ENCODE measurements at places on chromosomes 2 and 18.

DNA sequence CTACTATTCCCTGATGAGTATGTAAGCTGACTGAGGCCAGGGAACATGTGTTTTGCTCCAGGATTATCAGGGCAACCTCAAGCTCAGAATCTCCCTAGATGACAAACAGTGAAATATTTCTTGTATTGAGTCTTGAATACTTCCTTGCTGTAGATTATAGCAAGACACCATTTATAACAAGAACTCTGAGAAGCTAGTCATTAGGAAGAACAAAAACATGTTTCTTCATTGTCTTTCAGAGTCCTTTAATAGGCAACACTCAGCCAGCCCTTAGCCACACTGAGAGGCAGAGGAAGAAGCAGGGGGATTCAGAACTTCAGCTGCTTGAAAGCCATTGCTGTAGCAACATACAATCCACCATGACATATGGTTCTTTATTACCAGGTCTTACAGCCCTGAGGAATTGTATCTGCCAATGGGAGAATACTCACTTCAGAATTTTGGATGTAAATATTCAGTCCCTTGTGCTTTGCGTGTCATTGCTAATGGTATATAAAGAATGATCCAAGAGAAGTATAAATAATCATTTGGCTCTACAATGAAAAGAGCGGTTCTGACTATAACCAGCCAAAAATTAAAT, 117.5 kb upstream of the NCKAP5 start:
- no peak for DNase-seq

DNA sequence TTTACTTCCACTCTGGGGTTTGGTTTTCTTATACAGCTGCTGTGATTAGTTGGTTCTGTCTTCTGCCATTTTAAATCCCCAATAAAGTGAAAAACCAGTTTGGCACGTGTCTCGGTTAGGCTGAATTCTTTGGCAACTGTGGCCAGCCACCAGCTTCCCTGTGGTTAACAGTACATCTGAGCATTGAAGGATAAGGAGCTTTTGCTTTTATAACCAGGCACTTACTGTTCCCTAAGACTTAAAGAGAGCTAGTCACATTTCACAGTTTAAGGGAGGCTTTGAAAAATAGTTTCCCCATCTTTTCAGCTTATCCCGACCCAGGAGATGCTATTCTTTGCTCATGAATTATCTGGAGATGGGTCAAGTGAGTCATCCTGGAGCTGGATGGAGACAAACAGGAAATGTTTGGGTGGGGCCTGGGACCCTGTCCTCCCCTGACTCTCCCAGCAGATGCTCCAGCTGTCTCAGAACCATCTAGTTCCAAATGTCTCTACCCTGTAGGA, 57.3 kb upstream of the EML6 start:
- no peak for DNase-seq

GRCh38 chr2:234446404-234447076, 50.3 kb downstream of the ARL4C start:
- peak; percentile 100 for DNase-seq

GRCh38 chr2:130287656-130288026, 55.1 kb upstream of the IMP4 start:
- no peak for DNase-seq

- DNase-seq = no peak
Measured at GRCh38 chr2:5474716-5475115, 217.5 kb upstream of the SOX11 start.

GRCh38 chr2:204625135-204625534, 79.9 kb downstream of the PARD3B start:
- no peak for DNase-seq

GRCh38 chr18:25896178-25896780, 194.1 kb downstream of the SS18 start:
- peak; percentile 46 for DNase-seq

DNA sequence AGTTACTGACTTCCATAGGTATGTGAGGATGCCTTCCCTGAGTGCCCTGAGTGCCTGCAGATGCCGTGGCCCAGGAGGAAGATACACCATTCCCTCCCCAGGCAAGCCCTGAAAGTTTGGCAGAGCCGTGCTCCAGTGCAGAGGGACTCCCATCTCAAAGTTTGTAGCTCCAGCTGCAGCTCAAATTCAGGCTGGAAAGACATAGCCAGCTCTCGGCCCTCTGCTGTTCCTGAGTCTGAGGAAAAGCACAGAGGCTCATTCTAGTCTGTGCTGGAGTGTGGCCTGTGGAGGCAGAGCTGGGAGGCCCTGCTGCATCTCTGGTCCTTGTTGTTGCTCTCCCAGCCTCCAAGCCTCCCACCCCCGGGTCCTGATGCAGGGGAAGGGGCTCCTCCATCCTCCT, 15.9 kb upstream of the TPO start:
- no peak for DNase-seq

DNA sequence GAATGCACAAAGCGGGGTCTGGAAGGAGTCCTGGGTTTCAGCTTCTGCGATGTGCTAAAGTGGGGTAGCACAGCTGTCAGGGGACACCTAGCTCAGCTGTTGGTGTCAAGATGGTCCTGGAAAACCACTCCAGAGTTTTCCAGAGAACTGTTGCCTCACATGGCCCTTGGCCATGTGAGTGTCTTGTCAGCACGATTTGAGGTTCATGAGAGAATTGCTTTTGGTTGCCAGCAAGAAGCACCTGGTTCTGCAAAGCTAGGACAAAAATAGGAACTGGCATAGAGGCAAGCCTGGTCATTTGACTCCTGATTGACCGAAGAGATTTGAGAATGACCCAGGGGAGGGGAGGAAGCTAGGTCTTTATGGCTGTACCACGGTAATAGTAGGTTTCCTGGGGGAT, 50.4 kb upstream of the CTLA4 start:
- peak; percentile 44 for DNase-seq

DNA sequence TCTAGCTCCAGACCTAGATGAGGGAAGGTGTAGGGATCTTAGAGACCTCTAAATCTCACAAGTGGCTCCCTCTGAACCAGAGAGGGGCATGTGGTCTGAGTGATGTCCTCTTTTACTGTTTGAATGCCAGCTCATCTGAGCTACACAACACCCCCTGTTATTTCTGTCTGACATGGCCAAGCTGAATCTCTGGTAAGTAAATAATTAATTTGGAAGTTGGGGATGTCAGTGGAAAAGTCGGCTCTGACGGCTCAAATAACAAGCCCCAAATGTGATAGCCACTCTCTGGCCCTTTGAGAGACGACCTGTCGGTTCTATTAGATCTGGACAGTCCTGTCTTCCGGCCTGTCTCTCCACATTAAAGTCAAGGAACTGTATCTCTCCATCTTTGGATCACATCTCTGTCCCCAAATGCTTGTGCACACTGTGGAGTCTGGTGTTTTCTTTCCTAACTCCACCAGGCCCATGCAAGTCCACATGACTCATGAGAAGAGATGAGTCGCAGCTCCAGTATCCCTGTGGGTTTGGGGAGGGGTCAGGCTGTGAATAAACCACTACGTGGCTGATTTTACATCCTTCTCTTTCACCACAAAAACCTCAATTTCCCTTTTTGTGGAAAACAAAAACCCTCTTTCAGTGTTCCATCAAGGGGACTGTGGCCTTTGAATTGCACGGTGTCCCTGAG, 52.5 kb downstream of the SETBP1 start:
- peak; percentile 93 for DNase-seq

DNA sequence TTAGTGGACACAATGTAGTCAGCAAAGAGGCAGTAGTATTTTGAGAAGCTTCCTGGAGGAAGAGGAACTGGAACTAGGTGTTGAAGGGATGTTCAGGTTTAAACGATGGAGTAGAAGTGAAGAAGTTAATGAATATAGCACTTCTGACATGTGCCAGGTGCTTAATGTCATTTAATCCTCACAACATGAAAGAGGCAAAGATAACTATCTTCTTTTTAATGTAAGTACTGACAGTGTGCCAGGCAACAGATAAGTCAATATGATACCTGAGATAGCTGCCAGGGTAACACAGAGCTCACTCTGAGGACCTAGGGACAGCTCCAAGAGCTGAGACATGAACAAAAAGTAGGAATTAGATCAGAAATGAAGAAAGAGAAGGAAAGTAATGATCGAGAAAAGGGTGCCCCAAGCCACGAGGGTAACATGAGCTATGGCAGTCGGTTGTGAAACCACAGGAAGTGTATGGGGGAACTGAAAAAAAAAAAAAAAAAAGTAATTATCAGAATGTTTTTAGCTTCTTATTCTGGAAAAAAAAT, 140.7 kb downstream of the RNF144A start:
- peak; percentile 72 for DNase-seq

- peak; percentile 83 for DNase-seq
Measured at GRCh38 chr2:98460573-98461497, 16.2 kb downstream of the INPP4A start.

- DNase-seq = no peak
Measured at GRCh38 chr2:175599966-175600831, 401.9 kb downstream of the LNPK start.

DNA sequence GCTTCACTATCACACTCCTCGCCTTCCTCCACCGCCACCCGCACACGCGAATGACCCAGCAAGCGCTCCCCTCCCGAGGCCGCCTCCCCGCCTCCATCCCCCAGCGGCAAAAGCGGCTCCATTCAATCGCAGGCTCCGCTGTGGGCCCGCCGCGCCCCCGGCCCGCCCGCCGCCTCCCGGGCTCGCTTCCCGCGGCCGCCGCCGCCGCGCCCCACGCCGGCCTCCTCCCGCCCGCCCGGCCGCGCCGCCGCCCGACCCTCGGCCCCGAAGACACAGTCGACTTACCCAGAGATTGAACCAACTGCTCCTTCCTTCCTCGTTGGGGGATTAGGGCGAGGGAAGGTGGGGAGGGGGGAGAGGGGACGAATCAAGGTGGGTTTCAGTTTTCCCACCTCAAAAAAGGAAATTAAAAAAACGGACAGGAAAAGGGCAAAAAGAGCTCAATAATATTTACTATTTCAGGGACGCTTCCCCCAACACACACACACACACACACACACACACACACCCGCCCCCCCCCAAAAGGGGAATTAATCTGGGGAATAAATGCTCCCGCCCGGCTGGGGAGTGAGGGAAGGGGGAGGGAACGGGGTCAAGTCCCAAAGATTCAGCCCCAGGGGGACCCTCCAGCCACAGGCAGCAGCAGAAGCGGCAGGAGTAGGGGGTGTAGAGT, 743 bp downstream of the XPO1 start:
- DNase-seq = peak; percentile 35

DNA sequence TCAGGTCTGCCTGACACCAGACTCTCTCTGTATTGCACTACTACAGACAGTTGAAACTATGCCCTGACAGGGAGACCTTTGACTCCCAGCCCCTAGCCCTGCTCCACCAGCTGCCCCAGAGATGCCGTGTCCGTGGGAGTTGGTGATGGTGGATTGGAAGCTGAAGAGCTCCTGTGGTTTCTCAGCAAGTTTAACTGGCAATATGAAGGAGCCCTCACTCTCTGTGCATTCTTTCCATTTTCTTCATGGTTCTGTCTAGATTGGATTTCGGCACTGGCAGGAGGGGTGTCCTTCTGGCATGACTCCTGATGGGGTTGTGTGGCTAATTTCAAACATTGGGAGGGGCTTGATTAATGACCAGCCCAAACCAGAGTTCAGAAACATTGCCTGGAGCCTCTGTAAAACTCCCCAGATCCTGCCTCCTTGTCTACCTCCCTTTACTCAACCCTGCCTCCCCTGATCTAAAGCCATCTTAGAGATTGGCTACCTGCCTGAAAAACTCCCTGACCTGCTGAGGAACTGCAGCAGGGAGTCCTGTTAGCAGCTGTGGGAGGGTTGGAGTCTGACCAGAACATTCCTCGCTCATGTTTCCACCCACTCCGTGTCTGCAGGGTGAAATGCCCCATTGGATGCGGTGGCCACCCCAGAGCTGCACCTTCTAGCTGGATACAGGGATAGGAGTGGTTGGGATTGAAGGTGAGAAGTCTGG, 206.9 kb upstream of the SPRED2 start:
- DNase-seq = no peak

GRCh38 chr2:114880046-114880445, 437.6 kb downstream of the DPP10 start:
- no peak for DNase-seq

DNA sequence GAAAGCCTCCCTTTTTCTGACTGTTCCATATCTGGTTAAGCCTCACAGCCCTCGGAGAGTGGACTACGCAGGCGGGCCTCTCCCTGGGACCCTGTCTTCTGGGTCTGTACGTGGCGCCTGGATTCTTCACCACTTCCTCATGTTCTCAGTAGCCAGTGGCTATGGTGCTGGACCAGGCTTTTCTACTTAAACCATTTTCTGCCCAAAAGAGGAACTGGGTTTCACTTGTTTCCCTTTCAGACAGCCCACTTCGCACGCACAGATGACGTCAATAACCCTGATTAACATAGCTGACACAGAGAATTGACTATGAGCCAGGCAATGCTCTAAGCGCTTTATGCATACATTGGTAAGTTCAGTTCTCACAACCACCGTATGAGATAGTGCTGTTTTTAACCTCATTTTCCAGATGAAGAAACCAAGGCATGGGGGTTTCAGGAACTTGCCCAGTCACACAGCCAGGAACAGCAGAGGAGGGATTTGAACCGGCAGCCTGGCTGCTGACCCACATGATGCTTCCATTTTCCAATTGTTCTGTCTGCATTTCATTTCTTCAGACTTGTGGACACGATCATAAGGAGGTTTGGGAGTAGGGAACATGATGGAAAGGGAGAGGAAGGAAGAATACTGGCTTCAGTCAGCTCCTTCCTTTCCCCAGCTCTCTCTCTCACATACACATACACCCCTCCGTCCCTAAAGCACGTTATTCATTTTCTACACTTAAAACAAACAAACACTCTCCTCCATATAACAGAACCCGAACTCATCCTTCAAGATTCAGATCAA, 41.7 kb downstream of the MYOM1 start:
- peak; percentile 98 for DNase-seq

DNA sequence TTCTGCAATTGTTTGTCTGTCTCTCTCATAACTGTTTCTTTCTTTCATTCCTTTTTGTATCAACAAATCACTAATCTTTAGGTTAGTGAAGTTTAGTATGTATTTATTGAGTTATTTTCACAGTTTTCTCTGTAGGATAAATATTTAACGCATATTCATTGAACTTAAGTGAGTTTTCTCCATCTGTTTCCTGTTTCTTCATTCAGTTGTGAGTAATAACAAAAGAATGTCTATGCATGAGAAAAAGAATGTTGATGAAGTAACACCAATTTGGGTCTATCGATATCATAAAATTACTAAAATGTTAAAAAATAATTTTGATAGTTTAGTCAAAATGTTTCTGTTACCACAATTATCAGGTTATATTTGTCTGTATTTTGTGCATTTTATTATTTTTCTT, 948.0 kb downstream of the DSC3 start:
- no peak for DNase-seq

DNA sequence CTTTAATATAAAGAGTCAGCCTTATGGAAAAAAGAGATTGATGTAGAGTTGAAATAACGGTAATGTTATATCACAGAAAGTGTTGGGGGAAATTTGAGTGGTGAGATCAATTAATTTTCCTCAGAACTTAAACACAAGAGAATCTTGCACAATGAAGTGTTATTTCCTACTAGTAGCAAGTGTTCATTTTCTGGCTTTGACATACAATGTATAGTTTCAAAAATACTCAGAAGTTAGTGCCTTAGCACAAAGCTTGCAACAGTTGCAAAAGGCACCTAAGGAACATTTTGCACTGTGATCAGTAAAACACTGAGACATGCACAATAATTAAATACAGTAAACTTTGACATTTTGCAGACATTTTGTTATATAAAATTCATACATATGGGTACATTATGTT, 161.2 kb downstream of the CD226 start:
- DNase-seq = no peak
